ENCODE measurements at places on chromosomes 6 and 20.
A peak's percentile ranks its signal among the peaks of the same experiment; 100 is the strongest.

GRCh38 chr20:19828232-19828631, 70.2 kb downstream of the RIN2 start:
- DNase-seq, result peak; percentile 65

GRCh38 chr6:43766500-43766853, 3.5 kb upstream of the VEGFA start:
- DNase-seq, result no peak

DNA sequence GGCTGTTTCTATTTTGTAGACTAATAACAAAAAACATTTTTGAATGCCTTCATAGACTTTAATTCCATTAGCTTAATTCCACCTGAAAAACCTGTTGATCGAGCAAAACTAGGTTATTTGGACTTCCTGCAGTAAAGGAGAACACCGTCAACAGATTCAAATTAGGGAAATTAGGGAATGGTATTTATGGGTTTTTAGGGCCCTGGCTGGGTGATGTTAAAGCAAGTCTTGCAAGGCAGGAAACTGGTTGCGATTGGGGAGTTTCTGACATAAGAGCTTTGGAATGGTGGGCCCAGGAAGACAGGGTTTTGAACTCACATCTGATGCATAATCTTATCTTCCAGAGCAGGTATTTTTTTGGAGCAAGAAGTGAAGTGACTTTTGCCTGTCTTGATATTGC, 40.1 kb upstream of the TFAP2C start:
- no peak for DNase-seq

DNA sequence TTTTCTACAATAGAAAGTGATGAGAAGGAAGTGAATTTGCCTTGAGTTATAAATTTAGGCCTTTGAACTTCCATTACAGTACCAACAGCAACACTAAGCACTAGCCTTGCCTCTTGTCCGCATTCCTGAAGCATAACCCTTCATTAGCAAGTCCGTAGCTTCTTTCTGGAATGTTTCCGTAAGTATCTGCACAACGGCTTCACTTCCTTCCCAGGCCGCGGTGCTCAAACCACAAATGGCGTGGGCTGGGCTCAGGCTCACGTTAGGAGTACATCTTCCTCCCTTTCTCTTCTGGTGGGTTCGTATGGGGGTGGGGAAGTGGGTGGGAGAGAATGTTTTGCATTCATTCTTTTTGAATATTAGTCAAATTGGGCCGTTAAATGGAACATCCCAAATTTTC, 193.8 kb upstream of the SNX9 start:
- no peak for DNase-seq

GRCh38 chr6:11491596-11492463, 45.7 kb upstream of the TMEM170B start:
- no peak for DNase-seq

DNA sequence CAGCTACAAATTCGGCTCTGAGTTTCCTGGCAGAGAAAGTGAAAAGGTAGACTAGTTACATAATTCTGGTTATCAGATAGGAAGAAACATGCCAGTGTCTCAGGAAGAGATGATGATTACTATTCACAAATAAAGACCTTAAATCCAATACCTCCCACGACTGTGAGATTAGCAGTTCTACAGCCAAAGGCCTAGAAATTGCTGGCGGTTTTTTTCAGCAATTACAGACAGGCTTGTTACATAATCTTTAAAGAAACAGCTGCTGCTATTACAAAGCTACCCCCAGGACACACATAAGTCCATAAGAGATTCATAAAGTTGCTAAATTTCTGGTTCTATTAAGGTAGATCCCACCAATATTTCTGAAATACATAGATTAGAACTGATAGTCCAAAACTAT, 40.2 kb downstream of the PIGU start:
- DNase-seq, result no peak

DNA sequence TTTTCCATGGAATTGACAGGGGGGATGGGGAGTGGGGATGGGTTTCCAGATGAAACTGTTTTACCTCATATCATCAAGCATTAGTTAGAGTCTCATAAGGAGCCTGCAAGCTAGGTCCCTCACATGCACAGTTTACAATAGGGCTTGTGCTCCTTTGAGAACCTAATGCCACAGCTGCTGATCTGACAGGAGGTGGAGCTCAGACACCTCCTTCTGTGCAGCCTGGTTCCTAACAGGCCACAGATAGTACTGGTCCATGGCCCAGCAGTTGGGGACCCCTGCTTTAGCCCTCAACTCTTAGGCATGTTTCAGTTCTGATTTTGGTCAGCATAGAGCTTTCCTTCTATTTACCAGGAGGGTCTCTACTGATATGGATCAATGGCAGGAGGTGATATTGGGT, 251.6 kb downstream of the LAMA2 start:
- DNase-seq, result no peak

DNA sequence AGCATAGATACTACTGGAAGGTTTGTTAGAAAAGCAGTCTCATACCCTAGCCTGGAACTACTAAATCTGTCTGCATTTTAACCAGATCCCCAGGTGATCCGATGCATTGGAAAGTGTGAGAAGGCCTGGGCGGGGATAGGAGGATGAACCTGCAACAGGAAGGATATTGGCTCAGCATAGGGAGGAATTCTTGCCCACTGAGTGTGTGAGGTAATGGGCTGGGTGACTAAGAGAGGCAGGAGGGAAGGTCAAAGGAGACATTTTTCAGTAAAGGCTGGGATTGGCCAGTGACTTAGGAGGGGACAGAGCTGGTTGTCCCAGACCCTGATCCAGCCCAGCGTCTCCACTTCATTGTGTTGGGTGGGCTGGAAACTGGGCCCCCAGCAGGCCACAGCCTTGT, 191.0 kb upstream of the LRFN2 start:
- peak; percentile 64 for DNase-seq

- peak; percentile 15 for DNase-seq
Observed at GRCh38 chr6:158026901-158027589, 45.4 kb downstream of the SYNJ2 start.

DNA sequence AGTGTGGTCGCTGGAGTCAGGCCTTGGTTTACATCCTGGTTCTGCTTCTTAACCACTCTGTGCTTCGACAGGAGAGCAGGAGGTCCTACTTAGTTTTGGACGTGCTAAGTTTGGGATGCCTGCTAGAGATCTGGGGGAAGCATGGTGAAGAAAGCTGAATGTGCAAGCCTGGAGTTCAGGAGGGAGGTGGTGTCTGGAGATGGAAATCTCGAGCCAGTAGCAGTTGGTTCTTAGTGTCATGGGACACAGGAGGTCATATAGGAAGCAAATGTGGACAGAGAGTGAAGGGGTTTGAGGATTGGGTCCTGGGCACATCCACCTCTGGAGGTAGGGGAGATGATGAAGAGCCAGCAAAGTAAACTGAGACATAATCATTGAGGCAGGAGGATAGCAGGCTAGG, 131.4 kb downstream of the SYCP2 start:
- DNase-seq, result no peak

DNA sequence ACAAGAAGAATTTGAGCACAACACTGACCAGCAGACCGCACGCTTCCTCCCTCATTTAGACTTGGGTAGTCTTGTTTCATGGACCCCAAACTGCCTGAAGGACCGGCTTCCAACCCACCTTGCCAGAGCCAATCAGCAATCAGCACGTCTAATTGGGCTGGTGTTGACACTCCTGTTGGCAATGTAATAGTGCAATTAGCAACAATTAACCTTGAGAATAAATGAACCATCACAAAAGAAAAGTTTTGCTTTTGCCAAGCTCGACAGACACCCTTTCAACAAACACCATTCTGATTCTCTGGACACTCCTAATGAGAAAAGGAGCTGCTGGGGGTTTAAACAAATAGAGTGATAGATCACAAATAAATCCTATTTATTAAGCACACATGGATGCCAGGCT, 61.0 kb downstream of the EDN3 start:
- no peak for DNase-seq

GRCh38 chr20:36860811-36861624, 14.9 kb upstream of the TLDC2 start:
- no peak for DNase-seq

- no peak for DNase-seq
Observed at GRCh38 chr20:57218489-57218888, 48.0 kb downstream of the BMP7 start.

DNA sequence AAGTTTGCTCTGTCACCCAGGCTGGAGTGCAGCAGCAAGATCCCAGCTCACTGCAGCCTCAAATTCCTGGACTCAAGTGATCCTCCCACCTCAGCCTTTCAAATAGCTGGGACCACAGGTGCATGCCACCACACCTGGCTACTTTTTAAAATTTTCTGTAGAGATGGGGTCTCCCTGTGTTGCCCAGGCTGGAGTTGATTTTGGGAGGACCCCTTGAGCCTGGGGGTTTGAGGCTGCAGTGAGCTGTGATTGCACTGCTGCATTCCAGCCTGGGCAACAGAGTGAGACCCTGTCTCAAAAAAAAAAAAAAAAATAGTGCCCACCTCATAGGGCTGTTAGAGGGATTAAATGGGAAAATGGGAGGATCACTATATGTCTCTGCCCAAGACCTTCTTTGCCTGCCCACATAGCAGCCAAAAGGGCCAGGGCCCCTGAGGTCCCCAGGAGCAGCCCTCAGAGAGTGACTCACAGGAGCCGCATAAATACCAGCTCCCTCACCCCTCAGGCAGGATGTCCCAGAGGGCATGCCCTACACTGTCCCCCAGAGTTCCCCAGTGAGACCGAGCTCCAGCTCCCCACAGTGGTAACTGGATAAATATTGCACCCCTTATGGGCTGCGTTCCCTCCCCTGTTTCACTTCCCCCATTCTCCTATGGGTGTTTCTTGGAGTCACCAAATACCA, 11.7 kb upstream of the MDGA1 start:
- DNase-seq, result no peak

DNA sequence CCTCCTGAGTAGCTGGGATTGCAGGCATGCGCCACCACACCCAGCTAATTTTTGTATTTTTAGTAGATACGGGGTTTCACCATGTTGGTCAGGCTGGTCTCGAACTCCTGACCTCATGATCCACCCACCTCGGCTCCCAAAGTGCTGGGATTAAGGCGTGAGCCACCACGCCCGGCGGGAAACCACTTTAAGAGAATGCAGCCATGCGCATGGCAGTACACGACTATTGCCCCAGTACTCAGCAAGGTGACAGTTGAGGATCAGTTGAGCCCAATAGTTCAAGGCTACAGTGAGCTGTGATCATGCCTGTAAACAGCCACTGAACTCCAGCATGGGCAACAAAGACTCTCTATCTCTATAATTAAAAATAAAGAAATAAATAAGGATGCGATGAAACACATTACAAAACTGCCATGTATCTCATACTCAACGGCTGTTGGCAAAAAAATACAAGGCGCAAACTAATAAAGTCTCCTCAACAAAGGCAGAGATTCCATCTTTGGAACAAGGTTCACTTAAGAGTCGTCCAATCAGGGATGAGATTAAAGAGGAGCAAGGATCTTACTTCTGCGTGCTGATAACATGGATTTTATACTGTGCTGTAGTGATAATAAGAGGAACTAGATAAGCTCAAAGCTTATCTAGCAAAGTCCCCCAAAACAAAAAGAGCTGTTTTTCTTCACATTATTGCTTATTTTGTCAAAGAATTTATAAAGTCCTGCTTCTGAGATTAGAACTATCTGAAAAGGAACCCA, 51.1 kb downstream of the STAU1 start:
- no peak for DNase-seq

GRCh38 chr20:53425941-53426340, 167.7 kb downstream of the ZNF217 start:
- no peak for DNase-seq

- DNase-seq, result no peak
Observed at GRCh38 chr6:156582509-156582992, 194.6 kb upstream of the ARID1B start.

All from ACHN (cell line).